Activated CD4-positive, alpha-beta memory T cell treated with anti-CD3 and anti-CD28 coated beads, Interleukin-2, amount 10 ng/mL, durations not matched to agents 7 days and 5 days (primary cell): ENCODE measurements at places on chromosomes 3 and 15.
A peak's percentile ranks its signal among the peaks of the same experiment; 100 is the strongest.

- no peak for DNase-seq
Observed at GRCh38 chr3:195105841-195106417, 165.0 kb downstream of the XXYLT1 start.

GRCh38 chr15:80536716-80537115 is 132.5 kb downstream of the ARNT2 start:
- DNase-seq: no peak

DNA sequence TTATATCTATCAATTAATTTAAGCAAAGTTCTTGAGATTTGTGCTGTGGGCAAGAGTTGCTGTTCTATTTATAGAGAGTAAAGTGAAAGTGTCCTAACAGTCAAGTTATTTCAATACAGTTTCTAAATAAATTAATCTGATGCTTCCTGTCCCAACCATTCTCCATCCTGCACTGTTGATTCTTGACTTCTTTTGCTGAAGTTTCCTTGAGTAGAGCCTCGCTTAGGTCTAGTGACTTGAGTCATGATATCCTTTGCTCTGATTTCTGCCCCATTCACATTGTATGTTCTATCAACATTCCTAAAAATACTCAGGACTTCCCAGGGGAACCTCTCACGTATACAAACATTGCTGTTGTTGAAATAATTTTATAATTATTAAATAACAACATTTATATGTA is 498.4 kb upstream of the ALCAM start:
- no peak for DNase-seq

- DNase-seq: no peak
Observed at GRCh38 chr15:52257734-52258062, 37.9 kb downstream of the MYO5C start.

DNA sequence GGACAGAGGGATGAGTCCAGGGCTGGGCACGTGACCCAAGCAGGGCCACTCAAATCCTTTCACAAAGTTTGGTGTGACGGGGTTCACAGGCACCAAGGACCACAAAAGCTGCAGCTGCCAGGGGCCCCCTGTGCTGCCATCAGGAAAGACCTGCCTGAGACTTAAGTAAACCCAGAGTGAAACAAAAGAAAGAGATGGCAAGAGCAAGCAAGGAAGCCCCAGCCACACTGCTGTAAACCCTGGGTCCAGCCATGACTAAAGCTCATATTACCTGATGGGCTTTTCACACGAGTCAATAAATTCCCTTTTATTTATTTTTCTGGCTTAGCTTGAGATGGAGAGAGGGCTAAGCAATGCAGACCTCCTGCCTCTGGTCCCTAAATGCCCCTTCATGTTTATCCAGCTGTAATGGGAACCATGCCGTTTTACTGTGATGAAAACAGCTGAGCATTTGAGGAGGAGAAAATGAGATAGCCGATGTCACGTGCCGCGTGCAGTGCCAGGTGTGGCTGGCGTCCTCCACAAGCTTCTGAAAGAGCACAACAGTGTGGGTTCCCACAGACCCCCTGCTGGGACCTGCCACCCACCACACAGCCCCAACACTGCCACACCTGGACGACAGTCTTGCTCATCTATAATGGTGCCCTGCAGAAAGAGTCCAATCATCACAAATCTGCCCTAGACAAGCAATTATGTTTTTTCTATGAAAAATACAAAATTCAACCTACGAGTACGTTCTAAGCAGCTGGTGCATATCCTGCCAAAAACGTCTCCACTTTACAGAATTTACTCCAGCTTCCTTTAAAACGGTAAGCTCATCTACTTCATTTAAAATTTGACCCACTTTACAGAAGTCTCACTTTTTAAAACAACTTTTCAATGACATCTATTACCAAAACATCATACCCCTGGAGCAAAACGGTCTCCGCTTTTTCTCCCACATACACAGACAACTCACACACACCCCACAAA is 34.2 kb downstream of the ADAMTS17 start:
- no peak for DNase-seq

- no peak for DNase-seq
Observed at GRCh38 chr3:57061556-57061955, 1.1 kb downstream of the SPATA12 start.

DNA sequence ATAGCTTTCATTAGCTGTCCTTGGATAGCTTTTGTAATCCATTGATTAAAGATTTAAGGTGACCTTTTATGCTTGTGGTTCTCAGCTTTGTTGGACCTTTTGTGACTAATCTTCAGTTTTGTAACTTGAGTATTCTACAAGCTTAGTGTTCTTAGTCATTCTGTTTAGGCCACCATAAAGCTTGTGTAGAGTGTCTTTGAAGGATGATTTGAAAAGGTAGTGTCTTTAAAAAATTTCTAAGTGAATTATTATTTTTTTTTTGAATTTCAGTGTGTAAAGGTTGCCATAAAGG is 7.5 kb downstream of the MORF4L1 start:
- no peak for DNase-seq

DNA sequence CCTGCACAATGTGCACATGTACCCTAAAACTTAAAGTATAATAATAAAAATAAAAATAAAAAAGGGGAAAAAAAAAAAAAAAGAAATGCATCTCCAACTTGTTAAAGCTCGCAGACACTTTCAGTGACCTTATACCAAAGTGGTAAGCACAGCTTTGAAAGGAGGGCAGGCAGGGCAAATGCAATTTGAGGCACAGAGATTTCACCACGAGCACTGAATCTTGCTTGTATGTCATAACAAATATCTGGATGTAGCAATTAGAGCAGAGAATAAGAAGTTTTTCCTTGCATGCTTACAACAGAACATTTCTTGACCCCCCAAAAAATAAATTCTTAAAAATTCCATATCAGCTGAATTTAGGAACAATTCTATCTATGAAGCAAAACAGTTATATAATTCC is 66.5 kb downstream of the FBN1 start:
- DNase-seq: no peak

DNA sequence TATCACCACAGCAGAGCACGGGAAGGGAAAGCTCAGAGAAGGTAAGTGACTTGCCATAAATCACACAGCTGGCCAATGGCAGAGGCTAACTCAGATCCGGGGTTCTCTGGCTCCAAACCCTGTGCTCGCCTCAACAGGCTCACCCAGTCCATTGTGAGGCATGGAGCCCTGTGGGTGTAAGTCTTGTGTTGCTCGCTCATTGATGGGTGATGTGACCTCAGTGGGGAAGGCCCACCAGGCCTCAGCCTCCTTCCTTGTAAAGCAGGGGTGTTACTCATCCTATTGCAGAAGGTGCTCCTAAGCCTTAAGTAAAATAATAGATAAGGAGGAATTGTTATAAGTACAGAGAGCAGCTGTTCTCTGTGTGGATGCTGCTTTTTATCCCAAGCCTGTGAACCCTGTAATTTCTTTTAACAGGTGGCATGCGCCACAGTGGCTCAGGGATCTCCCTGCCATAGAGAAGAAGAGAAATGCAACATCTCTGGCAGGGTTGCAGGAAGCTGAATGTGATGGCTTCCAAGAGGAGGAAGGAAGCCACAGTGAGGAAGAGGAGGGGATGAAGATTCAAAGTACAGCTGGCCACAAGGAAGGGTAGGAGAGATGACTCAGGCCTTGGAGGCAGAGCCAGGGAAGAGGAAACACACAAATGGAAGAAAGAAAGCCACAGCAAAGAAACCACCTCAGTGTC is 30.9 kb upstream of the SPSB4 start:
- DNase-seq: no peak

- DNase-seq: no peak
Observed at GRCh38 chr3:185992831-185993374, 55.1 kb upstream of the TRA2B start.

DNA sequence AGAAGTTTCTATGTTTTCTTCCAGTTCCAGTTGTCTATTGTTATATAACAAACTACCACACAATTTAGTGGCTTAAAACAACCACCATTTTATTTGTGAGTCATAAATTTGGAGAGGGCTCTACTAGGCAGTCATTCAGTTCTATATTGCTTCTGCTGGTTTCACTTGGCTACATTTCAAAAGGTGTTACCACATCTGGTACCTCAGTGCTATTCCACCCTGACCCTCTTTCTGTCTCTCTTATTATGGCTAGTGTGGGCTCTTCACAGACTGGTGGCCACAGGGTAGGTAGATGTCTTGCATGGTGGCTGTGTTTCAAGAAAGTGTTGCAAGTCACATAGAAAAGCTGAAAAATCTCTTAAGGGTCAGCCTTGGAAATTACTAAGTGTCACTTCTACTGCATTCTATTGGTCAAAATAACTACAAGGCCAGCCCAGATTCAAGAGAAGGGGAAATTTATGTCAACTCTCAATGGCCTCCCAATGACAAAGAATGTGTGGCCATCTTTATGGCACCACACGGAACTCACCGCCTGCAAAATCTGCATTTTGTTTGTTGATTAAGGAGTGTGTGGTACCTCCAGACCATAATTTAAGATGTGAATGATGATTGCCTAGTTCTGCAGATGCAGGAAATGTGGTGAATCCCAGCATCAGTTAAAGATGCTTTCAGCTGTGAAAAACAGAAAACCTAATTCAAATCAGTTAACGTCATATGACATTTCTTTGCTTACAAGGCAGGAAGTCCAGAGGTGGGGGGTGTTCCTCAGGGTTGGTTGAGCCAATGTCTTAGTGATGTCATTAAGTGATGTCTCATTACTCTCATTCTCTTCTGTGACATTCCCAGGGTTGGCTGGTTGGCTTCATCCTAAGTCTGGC is 105.8 kb upstream of the RASGRP1 start:
- DNase-seq: peak; percentile 78

- DNase-seq: no peak
Observed at GRCh38 chr15:56342653-56343052, 22.6 kb upstream of the TEX9 start.

DNA sequence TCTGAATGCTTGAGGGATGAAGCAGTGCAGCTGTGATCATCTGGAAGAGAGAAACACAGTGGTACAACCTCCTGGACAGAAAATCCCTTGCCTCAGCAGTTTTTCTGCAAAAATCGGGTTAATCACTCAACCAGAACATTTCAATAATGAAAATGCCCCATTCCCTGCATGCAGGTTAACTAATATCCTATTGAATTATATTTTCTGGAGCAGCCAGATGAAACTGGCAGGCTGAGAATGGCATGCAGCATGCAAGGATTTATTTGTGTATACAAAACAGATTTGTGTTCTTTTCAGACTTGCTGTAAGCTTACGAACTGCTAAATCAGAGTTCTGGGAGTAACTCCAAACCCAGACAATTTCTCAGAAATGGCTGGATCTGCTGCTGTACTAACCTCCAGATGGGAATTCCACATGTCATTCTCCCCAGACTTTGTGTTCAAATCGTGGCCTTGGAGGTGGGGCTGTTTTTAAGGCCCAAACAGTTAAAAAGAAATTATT is 39.1 kb downstream of the SLC9A9 start:
- DNase-seq: no peak

DNA sequence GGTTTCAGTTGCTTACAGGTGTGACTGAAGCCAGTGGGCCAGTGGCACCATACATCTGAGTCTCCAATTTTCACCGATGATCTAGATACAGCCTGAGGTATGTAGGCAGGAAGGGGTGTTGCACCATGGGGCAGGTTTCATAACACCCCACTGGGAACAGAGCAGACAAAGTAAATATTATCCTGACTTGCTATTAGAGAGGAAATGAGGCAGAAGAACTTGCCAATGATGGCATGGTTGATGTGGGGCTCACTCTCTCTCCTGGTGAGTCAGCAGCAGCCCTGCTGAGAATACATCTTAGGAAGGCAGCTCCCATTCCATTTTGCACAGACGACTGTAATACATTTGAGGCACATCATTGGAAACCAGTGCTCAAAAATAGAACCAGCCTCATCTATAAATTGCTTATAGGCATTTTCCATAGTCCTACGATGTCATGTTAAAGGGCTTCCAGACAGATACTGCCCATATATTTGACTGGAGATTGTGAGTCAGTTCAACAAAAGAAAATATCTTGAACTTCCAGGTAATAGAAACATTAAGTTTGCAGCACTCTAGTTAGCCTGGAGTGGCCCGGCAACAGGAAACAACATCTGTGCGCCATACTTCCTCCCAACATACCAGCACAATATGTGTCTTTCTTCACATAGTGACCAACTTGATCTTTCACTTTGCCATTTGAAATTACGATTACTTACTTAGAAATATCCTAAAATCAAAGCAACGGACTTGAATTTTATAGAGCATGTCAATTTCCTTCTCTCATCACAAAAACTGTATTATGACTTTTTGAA is 175.5 kb downstream of the NECTIN3 start:
- DNase-seq: no peak

DNA sequence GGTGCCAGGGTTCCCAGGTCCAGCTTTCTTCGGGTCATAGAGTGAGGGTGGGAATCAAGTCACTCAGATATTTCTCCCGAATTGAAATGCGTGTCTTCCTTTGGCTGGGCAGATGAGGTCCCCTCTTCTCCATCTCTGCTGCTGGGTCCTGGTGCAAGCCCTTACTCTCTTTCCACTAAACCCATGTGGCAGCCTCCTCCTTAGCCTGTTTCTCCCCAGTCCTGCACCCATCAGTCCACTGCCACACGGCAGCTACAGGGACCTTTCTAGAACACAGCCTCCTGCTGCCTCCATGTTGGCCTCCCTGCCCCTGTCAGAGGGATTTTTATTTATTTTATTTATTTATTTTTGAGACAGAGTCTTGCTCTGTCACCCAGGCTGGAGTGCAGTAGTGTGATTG is 237.4 kb upstream of the CTDSPL start:
- no peak for DNase-seq

DNA sequence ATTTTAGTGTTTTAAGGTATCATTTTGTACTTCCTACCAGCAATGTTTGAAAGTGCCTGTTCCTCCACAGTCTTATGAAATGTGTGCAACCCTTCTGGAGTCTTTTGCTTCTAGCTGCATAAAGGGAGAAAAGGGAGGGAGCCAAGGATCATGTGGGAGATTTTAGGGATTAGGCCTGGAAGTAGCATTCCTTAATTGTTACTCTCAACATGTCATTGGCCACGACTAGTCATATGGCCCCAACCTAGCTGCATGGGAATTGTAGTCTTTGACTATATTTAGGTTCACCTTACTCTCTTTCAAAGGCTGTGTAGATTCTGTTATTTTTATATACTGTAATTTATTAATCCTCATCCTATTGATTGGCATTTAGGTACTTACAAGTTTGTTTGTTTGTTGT is 14.9 kb downstream of the CRTAP start:
- no peak for DNase-seq

DNA sequence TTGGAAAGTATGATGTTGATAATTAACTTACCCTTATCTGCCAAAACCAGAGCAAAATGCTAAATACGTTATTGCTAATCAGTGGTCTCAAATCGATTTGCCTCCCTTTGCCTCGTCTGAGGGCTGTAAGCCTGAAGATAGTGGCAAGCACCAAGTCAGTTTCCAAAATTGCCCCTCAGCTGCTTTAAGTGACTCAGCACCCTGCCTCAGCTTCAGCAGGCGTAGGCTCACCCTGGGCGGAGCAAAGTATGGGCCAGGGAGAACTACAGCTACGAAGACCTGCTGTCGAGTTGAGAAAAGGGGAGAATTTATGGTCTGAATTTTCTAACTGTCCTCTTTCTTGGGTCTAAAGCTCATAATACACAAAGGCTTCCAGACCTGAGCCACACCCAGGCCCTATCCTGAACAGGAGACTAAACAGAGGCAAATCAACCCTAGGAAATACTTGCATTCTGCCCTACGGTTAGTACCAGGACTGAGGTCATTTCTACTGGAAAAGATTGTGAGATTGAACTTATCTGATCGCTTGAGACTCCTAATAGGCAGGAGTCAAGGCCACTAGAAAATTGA is 59.7 kb downstream of the DCUN1D1 start:
- DNase-seq: no peak
